ENCODE measurements at places on chromosomes 1 and 21. TPM values are rescaled to one million over a fixed set of nuclear protein-coding genes. Genes with fewer than 3 reads are reported as not detected.
A peak's percentile ranks its signal among the peaks of the same experiment; 100 is the strongest.

The TPTE gene
- total RNA-seq = 3.1 TPM

The CRP gene
- not detected for total RNA-seq

The OR2L3 gene
- not detected for total RNA-seq

The KMO gene
- total RNA-seq = 1.3 TPM

The HHIPL2 gene
- total RNA-seq = 1.4 TPM

The SPRR2A gene
- total RNA-seq = not detected

The USH2A gene
- total RNA-seq = under 0.01 TPM

The CD2 gene
- not detected for total RNA-seq

The KCNA3 gene
- total RNA-seq = under 0.01 TPM

The HRNR gene
- total RNA-seq = under 0.01 TPM

The ARHGEF16 gene
- not detected for total RNA-seq

The KIF2C gene
- 127 TPM for total RNA-seq

DNA sequence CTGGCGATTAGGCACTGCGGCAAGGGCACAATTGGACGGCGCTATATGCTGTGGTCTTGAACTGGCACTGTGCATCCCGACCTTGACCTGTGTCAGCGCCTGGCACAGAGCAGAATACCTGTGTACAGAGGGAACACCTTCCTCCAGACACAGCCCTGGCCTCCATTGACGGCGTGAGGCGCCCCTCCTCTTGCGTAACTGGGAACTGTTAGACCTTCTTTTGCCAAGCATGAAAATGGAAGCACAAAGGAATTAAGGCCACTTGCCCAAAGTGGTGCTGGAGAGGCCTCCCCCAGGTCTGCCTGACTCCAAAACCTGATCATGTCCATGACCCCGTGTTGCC is 6.8 kb upstream of the AGTRAP start:
- no peak for DNase-seq

- no peak for DNase-seq
Observed at GRCh38 chr1:164971921-164972415, 384.5 kb downstream of the LMX1A start.

- peak; percentile 94 for DNase-seq
Observed at GRCh38 chr1:20124456-20125057, 5.2 kb upstream of the PLA2G2D start.

GRCh38 chr1:204464187-204464631 is 30.4 kb downstream of the PIK3C2B start:
- DNase-seq = no peak

DNA sequence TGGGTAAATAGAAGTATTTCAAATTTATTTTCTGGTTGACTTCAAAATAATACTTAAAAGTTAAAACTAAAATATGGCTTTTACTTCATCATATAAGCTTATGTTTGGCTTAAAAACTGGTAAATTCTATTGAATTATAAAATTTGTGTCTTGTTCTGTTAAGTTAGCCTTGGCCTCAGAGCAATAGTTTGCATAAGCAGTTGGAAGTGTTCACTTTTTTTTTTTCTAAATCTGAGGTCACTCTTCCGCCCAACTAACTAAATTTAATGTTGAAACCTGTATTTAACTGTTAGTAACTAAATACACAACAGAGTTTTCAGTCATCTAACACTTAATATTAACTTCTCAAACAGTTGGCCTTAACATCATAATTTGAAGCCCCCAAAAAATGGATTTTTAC is 871.7 kb upstream of the ADAMTS5 start:
- DNase-seq = no peak

DNA sequence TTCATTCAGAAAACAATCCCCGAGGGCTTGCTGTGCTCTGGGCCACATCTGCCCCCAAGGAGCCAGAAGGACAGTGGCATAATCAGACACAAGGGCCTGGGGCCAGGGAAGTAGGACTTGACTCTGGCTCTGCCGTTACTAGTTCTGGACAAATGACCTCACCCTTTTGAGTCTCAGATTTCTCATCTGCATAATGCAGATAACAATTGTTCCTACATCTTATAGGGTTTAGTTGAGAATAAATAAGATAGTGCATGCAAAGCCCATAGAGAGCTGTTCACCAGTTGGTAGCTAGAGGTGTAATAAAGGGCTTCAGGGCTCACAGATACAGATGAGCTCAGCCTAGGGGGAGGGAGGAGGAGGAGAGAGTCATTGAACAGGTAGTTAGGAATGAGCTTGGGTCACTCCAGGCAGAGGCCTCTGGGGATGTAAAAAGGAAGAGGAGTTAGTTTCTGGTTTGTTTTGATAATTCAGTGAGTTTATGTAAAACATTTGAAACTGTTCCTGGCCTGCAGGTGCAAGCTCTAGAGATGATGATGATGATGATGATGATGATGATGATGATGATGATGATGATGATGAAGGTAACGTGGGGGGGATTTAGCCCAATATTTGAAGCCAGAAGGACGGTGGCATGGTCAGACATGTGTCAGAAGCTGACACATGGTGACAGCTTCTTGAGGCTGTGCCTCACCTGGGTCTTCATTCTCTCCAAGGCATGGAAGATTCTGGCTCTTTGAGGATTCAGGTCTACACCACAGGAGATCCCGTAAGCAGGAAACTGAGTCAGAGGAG is 858 bp downstream of the LACTBL1 start:
- DNase-seq = peak; percentile 45

DNA sequence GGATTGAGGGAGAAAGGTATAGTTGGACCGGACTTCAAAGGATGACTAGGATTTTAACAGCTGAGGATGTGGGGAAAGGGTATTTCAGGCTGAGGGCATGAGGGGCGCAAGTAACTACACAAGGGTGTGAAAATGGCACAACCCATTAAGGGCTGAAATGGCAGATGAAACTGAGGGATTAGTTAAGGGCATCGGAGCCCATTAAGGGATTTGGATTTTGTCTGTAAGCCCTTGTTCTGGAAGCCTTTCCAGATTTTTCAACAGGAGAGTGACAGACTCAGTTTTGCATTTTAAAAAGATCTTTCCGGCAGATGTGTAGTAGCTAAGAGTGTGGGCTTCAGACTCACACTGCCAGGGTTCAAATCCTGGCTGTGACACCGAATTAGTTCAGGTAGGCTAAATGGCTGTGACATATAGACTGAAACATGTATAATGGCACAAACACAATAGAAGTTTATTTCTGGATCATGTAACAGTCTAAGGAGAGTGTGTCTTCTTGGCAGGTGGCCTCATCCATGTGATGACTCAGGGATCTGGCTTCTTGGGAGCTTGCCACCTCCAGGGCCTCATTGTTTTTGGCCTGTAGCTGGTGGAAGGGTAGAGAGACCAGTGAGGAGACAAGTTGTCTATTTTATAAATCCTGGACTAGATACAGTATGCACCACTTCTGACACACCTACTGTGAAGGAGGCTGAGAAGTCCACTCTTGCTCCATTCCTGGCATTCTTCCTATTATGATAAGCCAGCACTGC is 49.6 kb downstream of the UBE2T start:
- peak; percentile 95 for DNase-seq

- no peak for DNase-seq
Observed at GRCh38 chr1:228405200-228405978, 1.2 kb downstream of the TRIM11 start.

DNA sequence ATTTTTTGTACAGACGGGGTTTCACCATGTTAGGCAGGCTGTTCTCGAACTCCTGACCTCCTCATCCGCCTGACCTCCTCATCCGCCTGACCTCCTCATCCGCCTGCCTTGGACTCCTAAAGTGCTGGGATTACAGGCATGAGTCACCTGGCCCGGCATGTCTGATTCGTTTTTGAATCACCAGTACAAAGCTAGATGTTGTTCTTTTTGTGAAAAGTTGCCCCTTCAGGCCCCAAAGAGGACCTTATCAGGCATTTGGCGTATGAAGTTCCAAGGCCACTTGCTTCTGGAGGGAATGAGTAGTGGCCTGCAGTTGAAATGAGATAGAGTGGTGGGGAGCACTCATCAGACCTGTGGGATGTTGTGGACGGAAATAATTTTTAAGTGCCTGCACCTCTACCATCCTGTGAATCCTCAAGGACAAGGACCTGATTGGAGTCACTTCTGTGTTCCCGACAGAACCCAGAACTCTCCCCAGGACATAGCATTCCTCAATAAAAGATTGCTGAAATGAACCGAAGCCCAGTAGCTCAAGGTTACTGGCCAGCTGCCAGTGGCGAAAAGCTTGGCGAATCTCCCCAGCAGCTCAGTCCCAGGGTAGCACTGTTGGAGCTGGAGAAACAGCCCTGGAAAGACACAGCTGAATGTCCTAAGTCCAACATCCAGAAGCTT is 50.1 kb downstream of the NDUFS5 start:
- DNase-seq = peak; percentile 41

- DNase-seq = peak; percentile 66
Observed at GRCh38 chr1:181166377-181167196, 78.1 kb downstream of the IER5 start.

- DNase-seq = no peak
Observed at GRCh38 chr1:227072991-227073390, 132.9 kb downstream of the COQ8A start.

- DNase-seq = no peak
Observed at GRCh38 chr1:2460203-2460602, 15.9 kb upstream of the PLCH2 start.

- no peak for DNase-seq
Observed at GRCh38 chr1:16451841-16452528, 11.5 kb downstream of the NECAP2 start.

- no peak for DNase-seq
Observed at GRCh38 chr1:163074716-163075284, 5.6 kb downstream of the RGS4 start.

DNA sequence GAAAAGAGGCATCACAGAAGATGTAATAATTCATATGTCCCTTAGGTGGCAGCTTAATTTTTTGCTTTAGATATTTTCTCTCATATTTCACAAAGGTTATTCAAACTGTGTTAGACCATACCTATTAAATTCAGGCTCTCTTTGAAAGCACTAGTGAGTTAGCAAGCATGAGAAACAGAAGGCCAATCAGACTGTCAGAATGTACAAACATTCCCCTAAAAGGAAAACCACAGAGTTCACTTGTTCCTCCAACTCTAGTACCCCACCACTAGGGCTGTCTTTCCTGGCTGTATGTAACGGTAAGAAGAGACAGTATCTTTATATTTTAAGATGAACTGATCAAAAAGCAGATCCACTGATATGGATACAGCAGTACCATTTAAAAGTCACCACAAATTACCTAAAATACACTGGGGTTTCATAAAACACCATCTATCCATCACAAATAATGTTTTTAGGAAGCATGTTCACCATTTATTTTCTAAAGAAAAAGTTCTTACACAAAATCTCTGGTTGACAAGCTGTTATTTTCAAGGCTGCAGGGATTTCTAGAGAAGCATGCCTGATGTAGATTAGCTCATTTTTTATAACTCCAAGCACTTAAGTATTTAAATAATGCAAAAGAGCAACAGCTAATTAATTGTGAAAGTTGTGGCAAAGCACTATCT is 1.8 kb downstream of the ARPC5 start:
- peak; percentile 88 for DNase-seq

GRCh38 chr1:234484991-234485739 is 6.2 kb upstream of the TARBP1 start:
- DNase-seq = no peak

GRCh38 chr1:219875860-219876259 is 52.5 kb downstream of the SLC30A10 start:
- DNase-seq = no peak

GRCh38 chr21:35520856-35521255 is 471.8 kb upstream of the RUNX1 start:
- DNase-seq = no peak

DNA sequence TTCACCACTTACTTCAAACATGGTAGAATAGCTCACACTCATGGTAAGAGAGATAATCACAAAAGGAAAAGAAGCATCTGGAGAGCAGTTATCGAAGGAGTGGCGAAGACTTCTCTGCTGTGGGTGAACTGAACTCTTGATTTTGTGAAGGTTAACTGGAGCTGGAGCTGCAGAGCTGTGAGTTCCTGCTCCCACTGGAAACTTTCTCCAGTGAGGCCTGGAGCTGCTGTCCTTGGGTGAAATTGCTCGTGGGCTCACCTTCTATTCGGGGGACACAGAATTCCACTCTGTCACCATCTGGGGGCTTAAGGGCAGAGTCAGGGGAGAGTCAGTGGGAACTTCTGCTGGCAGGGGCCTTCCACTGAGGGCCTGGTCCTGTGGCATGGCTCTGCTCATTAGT is 45.9 kb downstream of the MAB21L3 start:
- no peak for DNase-seq

DNA sequence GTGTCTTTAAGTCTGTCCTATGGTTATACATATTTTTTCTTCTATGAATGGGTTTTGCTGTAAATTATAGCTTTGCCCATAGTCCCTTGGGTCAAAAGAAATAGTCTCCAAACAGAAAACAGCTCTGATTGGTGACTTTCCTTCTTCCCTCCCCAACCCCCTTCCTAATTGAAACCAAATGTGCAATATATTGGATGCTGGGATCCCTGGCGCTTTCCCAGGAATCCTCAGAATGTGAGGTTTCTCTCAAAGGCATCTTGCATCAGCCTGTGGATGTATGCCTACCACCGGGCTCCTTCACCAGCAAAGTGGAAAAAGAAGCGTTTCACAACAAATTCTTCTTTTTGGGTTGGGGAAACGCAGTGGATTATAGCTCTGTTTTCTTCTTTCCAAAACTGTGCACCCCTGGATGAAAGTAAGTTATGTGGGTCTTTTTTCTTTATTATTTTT is at the start of gene DDR2:
TSS of gene DDR2 (plus strand) at position 248 of the 450 bp plus-strand sequence. CDS start 86,600 bp downstream, outside the sequence.
- peak; percentile 97 for DNase-seq

GRCh38 chr1:154454386-154455120 is 47.5 kb upstream of the TDRD10 start:
- no peak for DNase-seq

GRCh38 chr21:19402870-19403269 is 999.3 kb upstream of the TMPRSS15 start:
- DNase-seq = no peak

DNA sequence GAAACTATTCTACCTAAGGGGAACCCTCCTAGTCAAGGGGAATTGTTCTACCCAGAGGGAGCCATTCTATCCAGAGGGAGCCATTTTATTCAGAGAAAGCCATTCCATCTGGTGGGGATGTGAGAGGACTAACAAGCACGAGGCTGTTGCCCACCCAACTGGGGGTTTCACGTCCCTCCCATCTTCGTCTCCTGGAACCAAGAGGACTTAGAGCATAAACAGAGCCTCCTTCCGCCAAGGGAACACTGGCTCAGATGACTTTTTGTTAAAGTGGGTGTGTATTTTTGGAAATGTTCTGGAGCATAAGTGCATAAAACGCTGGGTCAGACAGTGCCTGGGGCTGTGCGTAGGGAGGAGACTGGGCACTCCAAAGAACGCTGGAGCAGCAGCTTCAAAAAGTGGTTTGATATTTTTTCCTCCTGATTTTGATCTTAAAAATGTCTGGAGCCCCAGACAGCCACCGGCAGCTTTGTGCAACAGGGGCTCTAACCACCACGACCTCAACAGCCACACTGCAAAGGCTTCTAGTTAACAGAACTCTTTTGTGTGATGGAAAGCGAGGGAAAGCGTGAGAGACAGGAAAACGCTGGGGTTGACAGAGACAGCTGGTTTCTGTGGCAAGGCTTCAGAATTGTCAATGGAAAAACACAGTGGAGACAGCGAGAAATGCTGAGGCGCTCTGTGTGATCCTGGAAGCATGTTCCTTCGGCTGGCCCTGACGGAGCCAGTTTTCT is 363.6 kb upstream of the CAMK1G start:
- peak; percentile 71 for DNase-seq
